ENCODE measurements at places on chromosomes 13 and 19.

DNA sequence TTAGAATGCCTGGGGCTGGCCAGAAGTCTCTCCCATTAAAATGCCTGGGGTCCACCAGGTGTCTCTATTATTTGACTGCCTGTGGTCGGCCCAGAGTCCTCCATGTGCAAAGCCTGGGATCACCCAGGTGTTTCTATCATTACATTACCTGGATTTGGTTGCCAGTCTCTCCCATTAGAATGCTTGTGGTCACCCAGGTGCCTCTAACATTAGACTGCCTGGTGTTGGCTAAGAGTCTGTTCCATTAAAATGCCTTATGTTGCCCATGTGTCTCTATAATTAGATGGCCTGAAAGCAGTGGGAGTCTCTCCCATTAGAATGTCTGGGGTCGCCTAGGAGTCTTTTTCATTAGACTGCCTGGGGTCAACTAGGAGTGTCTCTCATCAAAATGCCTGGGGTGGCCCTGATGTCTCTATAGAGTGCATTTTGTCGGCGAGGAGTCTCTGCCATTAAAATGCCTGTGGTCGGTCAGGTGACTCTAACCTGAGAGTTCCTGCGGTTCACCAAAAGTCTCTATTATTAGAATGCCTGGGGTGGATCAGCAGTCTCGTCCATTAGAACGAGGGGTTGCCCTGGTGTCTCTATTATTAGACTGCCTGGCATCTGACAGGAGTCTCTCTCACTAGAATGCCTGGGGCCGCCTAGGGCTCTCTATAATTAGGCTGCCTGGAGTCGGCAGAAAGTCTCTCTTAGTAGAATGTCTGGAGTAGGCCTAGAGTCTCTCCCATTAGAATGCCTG lies 1540.5 kb downstream of the UQCRFS1 start:
- DNase-seq: no peak

- peak; percentile 15 for DNase-seq
Measured at GRCh38 chr19:15195371-15196334, 5.1 kb downstream of the NOTCH3 start.

DNA sequence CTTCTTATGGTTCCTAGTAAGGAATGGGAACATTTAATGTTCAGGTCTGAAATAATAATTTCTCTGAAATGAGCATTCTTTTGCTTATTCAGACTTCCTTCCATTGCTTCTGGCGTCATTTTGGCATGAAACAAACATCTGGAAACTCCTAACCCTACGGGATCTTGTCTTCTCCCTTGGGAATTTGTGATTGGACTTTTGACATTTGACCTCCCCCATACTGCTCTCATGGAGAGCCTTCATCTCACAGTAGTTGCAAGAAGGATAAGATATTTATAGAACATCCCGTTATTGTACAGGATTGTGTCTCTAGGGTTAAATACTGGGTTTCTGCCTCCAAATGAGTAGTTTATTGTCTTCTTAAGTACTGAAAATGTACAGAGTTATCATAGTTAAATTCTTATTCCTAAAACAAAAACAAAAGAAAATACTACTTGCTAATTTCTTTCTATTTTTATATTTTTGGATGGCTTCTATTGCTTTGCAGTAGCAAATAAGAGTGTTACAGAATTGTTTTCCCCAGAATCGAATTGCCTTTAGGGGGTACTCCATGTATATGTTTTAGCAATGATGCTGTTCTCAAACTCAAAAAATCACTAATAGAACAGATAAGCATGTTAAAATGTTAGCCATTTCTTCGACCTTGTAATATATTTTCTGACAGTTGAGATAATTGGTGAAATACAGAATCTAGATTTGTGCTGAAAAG lies 366.8 kb downstream of the DLEU7 start:
- no peak for DNase-seq

- no peak for DNase-seq
Measured at GRCh38 chr13:103142151-103142550, 75.9 kb upstream of the SLC10A2 start.

All from stimulated activated CD8-positive, alpha-beta memory T cell treated with anti-CD3 and anti-CD28 coated beads, Interleukin-4, amount 100 ng/mL, for 24 hours (primary cell).